CD4-positive, alpha-beta T cell treated with Interferon gamma for 1 hour (primary cell): ENCODE measurements at places on chromosomes 4 and X.

- DNase-seq: no peak
Observed at GRCh38 chrX:149569770-149570169, 17.5 kb downstream of the MAGEA9B start.

- DNase-seq: no peak
Observed at GRCh38 chr4:6916069-6916586, 6.5 kb downstream of the TBC1D14 start.

GRCh38 chrX:68084765-68085164 is 348.5 kb downstream of the OPHN1 start:
- no peak for DNase-seq

- DNase-seq: no peak
Observed at GRCh38 chrX:147788641-147789350, 122.9 kb upstream of the FMR1 start.

DNA sequence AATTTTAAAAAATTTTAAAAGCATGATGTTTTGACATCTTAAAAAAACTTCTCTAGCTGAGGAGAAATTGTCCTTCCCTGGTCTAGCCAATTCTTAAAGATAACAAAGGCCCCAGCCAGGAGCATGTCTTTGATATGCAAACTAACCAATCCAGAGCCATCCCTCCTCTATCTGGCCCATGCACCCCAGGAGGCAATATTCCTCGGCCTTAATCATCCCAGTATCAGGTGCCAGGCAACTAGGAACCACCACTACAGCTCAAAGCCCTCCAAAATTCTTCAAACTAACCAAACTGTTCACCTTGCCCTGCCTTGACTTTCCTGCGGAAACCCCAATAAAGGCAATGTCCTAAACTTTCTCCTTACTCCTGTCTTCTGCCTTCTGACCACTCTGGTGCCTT is 97.8 kb upstream of the USP9X start:
- no peak for DNase-seq

GRCh38 chrX:13287816-13288215 is 32.0 kb downstream of the ATXN3L start:
- no peak for DNase-seq

DNA sequence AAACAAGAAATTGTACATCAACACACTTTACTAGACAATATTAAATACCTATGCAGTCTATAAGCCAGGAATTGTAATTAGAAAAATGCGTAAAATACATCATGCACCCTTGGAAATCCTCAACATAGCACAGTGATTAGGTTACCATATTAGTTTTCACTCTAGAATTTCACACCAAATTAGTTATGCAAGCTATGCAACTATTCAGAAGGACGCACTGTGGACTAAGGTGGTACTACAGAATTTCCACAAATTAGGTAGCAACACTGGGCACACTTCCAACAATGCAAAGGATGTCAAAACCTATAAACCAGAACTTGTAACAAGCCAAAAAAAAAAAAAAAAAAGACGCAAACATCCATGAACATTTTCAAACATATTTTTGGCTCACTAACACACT is 71.1 kb upstream of the ZCCHC13 start:
- no peak for DNase-seq

DNA sequence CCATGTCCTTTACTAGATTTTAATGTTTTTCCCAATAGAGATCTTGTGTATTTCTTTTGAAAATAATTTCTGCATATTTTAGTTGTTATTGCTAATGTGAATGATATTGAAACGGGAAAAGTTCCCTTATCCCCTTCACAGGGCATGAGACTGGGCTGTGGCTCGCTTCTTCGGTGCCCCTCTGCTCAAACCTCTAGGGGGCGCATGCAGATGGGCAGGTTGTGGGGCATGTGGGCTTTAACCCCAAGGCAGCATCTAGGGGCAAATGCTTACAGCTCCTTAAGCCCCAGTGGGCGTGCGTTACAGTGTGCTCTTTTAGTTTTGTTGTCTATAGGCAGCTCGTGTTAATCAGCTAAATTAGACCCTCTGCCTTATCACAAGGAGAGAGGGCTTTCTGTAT is 194.7 kb downstream of the OPHN1 start:
- DNase-seq: no peak

GRCh38 chr4:148355442-148356123 is 86.6 kb downstream of the NR3C2 start:
- no peak for DNase-seq

GRCh38 chrX:75076429-75076828 is 79.7 kb downstream of the ABCB7 start:
- no peak for DNase-seq

DNA sequence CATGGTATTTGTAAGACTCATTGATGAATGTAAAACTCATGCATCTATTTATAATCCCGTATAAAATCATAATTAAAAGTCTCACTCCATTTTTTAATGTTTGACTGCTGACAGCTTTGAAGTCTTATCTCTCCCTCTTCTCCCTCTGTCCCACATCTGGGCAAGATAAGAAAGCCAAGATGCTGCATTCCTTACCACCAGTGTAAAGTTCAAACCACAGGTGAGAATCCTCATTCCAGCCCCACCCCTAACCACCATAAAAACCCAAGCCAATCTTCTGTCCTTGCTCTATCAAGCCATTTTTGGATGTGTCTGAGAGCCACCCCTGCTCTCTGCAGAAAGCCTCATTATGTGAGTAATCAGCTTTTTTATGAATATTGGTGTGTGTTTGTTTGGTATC is 59.3 kb upstream of the MAGED1 start:
- DNase-seq: no peak

DNA sequence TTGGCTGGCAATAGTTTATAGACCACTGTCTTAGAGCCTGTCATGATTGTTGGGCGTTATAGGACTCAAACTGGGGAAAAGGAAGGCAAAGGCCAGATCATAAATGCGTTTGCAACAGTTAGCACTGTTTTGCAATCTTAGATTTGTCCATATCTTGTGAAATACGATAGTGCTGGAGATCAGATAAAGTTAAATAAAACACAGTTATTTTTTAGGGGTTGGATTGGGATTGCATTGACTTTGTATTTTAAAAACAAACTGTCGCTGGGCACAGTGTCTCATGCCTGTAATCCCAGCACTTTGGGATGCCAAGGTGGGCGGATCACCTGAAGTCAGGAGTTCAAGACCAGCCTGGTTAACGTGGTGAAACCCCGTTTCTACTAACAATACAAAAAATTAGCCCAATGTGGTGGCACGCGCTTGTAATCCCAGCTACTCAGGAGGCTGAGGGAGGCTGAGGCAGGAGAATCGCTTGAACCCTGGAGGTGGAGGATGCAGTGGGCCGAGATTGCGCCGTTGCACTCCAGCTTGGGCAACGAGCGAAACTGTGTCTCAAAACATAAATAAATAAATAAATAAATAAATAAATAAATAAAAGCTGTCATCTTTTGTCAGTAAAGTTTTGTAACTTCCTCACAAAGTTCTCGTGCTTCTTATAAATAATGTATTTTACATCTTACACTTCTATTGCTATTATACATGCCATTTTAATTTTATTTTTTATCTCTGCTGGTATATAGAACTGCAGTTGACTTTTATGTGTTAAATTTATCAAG is 117.2 kb downstream of the KDM6A start:
- DNase-seq: no peak

DNA sequence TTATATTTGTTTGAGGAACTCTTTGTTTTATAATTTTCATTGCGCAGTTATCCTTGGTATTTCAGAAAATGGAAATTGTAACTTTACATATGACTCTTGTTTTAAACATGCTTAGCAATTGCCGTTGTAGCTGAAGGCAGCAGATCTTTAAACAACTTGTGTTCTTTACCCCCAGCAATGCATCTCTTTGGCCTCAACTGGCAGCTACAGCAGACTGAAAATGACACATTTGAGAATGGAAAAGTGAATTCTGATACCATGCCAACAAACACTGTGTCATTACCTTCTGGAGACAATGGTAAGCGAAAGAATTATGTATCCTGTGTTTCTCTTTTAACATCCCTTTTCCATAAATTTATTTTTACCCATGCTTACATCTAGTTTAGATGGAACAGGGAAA is 263.6 kb downstream of the DCTD start:
- no peak for DNase-seq

GRCh38 chr4:120139392-120139791 is 72.7 kb upstream of the MAD2L1 start:
- no peak for DNase-seq

GRCh38 chrX:139642241-139642927 is 65.6 kb downstream of the MCF2 start:
- DNase-seq: no peak

- no peak for DNase-seq
Observed at GRCh38 chr4:124705393-124705792, 7.1 kb downstream of the ANKRD50 start.

GRCh38 chr4:41507291-41507947 is 30.5 kb upstream of the LIMCH1 start:
- DNase-seq: no peak

DNA sequence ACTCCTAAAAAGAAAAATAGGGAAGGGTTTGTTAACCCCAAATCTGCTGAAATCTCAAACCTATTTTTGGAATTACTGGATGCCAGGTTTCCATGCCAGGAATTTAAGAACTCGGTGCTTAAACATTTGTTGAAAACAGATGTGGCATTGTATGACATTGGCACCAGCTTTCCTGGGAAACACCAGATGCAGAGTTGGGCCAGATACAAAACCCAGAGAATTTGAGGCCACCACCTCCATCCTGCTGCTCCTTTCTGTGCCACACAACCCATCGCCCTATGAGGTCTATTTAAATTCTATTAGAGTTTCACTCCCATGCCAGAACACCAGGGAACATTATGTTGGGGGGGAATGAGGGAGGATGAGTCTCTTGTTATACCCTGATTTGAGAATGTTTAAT is 71.7 kb downstream of the ARAP2 start:
- no peak for DNase-seq

DNA sequence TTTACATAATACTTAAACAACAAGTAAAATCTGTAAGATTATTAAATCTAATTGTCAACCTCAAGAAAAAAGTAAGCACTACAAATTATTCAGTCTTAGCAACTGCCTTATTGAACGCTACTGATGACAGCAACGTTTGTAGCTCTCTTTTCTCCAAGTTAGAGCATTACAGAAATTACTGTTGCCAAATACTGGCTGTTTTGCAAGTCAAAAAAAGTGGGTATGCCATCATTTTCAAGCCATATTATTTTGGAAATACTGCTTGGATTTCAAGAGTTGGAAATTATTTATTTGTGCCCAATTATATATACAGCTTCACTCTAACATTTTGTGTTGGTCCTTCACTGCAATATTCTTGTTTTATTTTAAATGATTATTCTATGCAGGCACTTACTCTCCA is 221.7 kb downstream of the CXXC4 start:
- no peak for DNase-seq

DNA sequence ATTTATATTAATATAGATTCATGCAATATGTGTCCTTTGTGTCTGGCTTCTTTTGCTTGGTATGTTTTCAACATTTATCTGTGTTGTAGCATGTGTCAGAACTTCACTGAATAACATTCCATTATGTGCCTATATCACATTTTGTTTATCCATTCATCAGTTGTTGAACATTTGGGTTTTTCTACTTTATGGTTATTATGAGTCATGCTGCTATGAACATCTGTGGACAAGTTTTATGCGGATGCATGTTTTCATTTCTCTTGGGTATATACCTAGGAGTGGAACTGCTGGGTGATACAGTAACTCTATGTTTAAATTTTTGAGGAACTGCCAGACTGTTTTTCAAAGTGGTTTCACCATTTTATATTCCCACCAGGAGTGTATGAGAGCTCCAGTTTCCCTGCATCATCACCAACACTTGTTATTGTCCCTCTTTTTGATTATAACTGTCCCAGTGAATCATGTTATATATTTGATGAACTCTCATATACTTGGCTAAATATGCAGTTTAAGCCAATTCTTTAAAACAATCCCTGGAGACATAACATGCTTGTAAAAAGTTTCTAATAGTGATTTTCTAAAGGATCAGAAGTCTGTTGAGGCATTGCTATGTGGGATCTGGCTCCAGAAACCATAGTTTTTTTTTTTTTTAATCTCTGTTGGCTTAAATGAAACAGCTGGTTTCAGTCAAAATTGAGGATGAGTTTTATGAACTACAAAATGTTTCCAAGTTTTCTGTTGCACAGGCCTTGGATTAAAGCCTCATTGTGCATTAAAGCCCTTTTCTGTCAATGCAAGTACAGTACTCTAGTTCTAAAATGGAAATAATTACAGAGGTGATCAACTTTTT is 21.6 kb upstream of the REPS2 start:
- DNase-seq: no peak

GRCh38 chrX:2478546-2479419 is 22.0 kb downstream of the DHRSX start:
- DNase-seq: no peak

GRCh38 chr4:105894660-105895582 is at the start of gene NPNT:
Gene NPNT (plus strand): TSS chr4:105895471. CDS start chr4:105895653, 182 bp downstream.
- no peak for DNase-seq

DNA sequence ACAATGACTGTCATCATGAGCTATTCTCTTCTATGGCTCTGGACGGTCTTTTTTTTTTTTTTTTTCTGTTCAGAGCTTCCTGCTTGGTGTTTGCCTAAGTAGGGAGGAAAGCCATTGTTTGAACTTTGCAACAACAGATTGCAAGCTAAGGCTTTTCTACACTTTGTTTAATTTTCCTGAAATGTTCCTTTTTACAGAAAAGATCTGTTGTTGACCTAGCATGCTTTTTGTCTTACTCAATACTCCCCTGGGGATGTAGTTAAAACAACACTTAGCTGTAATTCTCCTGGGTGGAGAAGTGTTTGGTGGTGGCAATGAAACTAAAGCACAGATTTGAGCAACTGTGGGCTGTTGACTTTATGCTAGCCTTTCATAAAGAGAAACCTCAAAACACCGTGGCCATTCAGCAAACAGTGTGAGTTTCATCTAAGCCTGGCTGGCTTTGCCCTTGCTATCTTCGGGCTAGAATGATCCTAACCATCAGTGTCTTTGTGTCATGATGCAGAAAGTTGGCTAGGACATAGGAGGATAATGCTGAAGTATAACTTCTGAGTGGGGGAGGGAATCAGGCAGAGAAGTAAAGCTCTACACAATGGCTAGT is 110.5 kb downstream of the ANXA3 start:
- no peak for DNase-seq

GRCh38 chr4:42489095-42489494 is 91.8 kb downstream of the SHISA3 start:
- DNase-seq: no peak

DNA sequence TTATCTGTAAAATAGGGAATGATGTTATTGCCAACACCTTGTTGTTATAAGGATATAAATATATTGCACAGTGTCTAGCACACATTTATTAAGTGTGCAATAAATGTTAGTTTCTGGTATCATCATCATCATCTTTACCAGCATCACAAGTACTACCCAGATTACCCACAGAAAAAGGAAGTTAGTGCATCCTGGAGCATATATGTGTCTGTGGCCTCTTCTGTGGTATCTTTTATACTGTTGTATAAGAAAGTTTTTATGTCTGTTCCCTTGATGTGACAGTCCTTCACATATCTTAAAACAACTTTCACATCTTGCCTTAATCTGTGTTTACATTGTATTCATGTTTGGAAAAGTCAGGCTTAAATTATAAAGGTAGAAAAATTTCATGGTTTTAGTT is 10.0 kb downstream of the EXOSC9 start:
- DNase-seq: no peak

DNA sequence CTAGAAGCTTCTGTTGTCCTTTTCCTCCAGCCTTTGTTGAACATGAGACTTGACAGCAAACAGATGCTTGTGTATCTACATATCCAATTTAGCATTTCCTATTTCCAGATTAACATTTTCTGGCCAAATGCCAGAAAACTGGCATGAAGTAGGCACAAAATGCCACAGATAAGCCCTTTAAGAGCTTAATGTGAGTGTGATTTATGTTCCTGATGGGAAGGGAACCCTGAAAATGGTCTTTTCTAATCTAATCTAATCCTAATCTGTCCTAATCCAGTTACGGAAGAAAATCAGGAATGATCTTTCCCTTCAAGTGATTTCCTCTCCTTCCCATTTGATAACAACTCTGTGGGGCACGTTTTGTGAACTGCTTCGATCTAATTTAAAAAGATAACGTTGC is 133.0 kb upstream of the C1QTNF7 start:
- DNase-seq: no peak
